ENCODE measurements at places on chromosomes 13 and 19.

GRCh38 chr19:5931251-5931650 is 17.2 kb downstream of the CAPS start:
- no peaks in the 10 kb centered on the region for H3K4me1 ChIP-seq
- H3K4me3 ChIP-seq: no peak overlapping the region
- no peaks in the 10 kb centered on the region for H3K27me3 ChIP-seq
- no peaks in the 10 kb centered on the region for H3K36me3 ChIP-seq
- DNase-seq: no peak
- no peak overlapping the region for H3K27ac ChIP-seq

GRCh38 chr13:104625201-104625600 is 1559.0 kb upstream of the SLC10A2 start:
- no peak overlapping the region for H3K27ac ChIP-seq
- DNase-seq: no peak
- no peaks in the 10 kb centered on the region for H3K27me3 ChIP-seq
- no peaks in the 10 kb centered on the region for H3K36me3 ChIP-seq
- no peaks in the 10 kb centered on the region for H3K4me1 ChIP-seq
- no peak overlapping the region for H3K4me3 ChIP-seq

GRCh38 chr19:35692010-35692409 is 12.3 kb upstream of the ZBTB32 start:
- DNase-seq: no peak
- H3K4me1 ChIP-seq: no peaks in the 10 kb centered on the region
- no peak overlapping the region for H3K27ac ChIP-seq
- no peaks in the 10 kb centered on the region for H3K27me3 ChIP-seq
- no peaks in the 10 kb centered on the region for H3K36me3 ChIP-seq

DNA sequence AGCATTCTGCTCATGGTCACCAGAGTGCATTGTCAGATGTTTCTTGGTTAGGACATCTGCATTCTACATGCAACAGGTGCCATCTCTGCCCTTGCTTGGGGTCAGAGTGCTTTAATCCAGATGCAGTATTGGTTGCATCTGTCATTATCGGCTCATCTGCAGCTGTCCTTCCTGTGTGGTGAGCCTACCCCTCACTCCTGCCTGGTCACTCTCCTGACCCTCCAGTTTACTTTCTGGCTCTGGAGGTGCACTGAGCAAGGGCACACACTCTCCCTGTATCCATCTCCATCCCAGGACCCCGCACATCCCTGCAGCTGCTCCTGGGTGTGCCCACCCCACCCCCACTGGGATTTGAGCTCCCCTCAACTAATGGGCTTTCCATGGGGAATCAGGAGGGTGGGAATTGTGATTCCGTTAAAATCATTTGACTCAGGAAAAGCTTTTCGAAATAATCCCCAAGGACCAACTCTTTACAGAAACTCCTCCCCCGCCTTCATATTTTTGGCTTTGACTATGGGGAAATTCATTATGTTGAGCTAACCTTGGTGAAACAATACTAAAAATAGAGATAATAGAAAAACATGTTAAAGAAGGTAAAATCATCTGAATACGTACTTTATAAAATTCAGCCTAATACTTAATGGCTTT is 70.2 kb downstream of the COL4A2 start:
- no peak overlapping the region for H3K4me3 ChIP-seq
- H3K27ac ChIP-seq: no peak overlapping the region
- H3K27me3 ChIP-seq: no peaks in the 10 kb centered on the region
- no peak for DNase-seq
- no peaks in the 10 kb centered on the region for H3K4me1 ChIP-seq

- no peak overlapping the region for H3K27ac ChIP-seq
- no peaks in the 10 kb centered on the region for H3K36me3 ChIP-seq
- H3K4me3 ChIP-seq: no peak overlapping the region
- DNase-seq: no peak
- no peaks in the 10 kb centered on the region for H3K4me1 ChIP-seq
- no peaks in the 10 kb centered on the region for H3K27me3 ChIP-seq
These were observed 1486.8 kb downstream of the EFNB2 start for GRCh38 chr13:105048677-105049076.

GRCh38 chr13:98691360-98691759 is 61.1 kb downstream of the SLC15A1 start:
- H3K4me3 ChIP-seq: no peak overlapping the region
- H3K27ac ChIP-seq: no peak overlapping the region
- no peaks in the 10 kb centered on the region for H3K36me3 ChIP-seq
- no peaks in the 10 kb centered on the region for H3K27me3 ChIP-seq
- no peaks in the 10 kb centered on the region for H3K4me1 ChIP-seq

- no peaks in the 10 kb centered on the region for H3K36me3 ChIP-seq
- H3K27me3 ChIP-seq: no peaks in the 10 kb centered on the region
- no peak for DNase-seq
These were observed 381.4 kb downstream of the SLITRK6 start for GRCh38 chr13:85417807-85418206.

DNA sequence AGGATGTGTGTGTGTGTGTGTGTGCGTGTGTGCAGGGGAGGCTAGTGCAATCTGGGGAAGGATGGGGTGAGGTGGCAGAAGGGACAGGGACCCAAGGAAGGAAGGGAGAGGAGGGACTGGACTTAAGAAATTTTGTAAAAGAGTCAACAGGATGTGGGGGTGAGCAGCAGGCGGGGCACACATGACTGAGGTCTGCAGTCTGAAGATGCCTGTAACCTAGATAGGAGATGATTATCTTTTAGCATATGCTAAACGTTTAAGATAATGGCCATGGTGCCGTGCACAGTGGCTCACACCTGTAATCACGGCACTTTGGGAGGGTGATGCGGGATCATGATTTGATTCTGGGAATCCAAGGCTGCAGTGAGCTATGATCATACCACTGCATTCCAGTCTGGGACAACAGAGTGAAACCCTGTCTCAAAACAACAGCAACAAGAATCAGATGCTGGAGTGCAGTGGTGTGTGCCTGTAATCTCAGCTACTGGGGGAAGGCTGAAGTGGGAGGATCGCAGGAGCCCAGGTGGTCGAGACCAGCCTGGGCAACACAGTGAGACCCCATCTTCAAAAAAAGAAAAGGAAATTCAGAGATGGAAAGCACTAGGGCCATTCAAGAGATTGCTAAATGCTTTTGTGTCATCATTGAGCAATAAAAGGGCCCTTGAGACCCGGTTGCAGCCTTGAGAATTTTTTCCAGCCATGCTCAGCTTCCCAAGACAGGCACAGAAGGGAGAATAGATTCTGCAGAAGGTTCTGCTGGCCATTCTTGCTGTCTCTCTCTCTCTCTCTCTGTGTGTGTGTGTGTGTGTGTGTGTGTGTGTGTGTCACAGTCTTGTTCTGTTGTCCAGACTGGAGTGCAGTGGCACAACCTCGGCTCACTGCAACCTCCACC is 3.8 kb upstream of the ZNF414 start:
- H3K27ac ChIP-seq: no peak overlapping the region
- no peaks in the 10 kb centered on the region for H3K36me3 ChIP-seq
- H3K4me3 ChIP-seq: no peak overlapping the region
- no peaks in the 10 kb centered on the region for H3K27me3 ChIP-seq

DNA sequence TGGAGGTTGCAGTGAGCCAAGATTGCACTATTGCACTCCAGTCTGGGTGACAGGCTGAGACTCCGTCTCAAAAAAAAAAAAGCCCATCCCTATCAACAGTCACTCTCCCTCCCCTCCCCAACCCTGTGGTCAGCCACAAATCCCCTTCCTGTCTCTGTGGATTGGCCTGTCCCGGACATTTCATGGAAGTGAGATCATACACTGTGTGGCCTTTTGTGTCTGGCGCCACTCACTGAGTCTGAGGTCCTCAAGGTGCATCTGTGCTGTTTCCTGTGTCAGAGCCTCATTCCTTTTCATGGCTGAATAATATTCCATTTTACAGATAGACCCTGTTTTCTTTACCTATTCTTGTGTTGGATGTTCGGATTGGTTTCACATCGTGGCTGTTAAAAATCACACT is 149.5 kb downstream of the PTPRS start:
- no peaks in the 10 kb centered on the region for H3K4me1 ChIP-seq
- H3K27me3 ChIP-seq: no peaks in the 10 kb centered on the region
- no peak overlapping the region for H3K27ac ChIP-seq
- H3K36me3 ChIP-seq: no peaks in the 10 kb centered on the region

DNA sequence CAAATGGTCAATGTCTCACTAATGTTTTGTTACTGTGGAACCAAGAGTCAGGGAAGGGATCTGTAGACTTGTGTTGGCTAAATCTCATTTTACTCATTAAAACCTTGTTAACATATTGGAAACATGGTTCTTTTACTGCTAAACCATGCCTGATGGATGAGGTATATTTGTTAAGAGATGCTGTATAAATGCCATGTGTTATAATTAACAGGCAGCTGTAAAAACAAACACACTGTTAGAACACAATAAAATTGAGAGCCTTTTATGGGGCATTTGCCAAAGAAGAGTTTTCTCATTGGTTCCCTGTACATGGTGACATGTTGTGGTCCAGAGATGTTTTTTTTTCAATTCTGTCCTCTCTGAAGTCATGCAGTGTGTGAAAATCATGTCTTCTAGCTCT is 121.9 kb downstream of the ESD start:
- no peak for DNase-seq
- H3K4me1 ChIP-seq: no peaks in the 10 kb centered on the region
- H3K27me3 ChIP-seq: no peaks in the 10 kb centered on the region
- no peak overlapping the region for H3K4me3 ChIP-seq
- H3K27ac ChIP-seq: no peak overlapping the region
- no peaks in the 10 kb centered on the region for H3K36me3 ChIP-seq

DNA sequence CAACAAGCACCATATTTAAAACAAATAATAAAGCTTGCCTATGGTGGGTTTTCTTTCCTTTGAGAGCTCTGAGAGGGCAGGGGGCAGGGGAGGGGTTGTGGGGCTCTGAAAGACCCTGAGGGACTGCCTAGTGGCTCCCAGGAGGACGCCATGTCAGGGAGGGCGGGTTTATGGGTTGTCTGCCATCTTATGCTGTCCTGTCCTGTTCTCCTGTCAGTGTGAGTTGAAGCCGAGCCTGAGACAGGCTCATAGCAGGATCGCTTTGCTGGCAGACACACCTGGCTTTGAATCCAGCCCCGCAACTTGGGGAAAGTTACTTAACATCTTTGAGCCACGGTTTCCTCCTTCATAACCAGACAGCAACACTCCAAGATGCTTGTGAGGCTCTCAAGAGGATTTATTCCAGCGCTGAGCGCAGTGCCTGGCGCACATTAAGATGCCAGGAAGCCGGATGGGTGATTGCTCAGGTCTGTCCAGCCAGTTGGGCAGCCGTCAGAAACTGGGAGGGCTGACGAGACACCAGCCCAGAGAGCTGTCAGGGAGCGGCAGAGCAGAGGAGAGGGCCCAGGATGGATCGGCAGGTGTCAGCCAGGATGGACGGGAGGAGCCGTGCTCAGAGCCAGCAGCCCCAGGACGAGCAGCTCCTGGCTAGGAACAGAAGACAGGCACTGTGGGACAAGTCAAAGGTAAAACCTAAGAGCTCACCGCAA is 36.8 kb upstream of the C1QTNF9 start:
- H3K27me3 ChIP-seq: no peaks in the 10 kb centered on the region
- DNase-seq: no peak
- H3K4me1 ChIP-seq: no peaks in the 10 kb centered on the region
- no peak overlapping the region for H3K4me3 ChIP-seq
- H3K36me3 ChIP-seq: no peaks in the 10 kb centered on the region
- H3K27ac ChIP-seq: no peak overlapping the region

DNA sequence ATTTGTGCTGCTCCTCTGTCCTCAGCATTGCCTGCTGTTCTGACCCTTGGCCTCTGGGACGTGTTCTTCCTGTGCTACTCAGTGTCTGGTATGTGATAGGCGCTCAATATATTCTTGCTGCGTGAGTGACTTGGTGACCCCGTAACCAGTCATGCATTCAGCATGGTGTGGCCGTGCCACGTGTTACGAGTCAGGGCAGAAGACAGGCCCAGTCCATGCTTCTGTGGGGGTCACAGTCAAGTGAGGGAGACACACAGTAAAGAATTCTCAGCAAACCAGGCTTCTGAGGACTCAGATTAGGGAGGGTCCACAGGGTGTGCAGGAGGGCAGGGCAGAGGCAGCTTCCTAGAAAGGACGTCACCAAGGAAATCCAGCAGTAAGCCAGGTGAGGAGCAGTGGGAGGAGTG is 7.9 kb downstream of the PPP1R37 start:
- H3K4me3 ChIP-seq: no peak overlapping the region
- H3K4me1 ChIP-seq: peaks cover 41% of the 10 kb centered on the region
- H3K36me3 ChIP-seq: no peaks in the 10 kb centered on the region

- H3K4me3 ChIP-seq: no peak overlapping the region
- no peaks in the 10 kb centered on the region for H3K27me3 ChIP-seq
- H3K36me3 ChIP-seq: no peaks in the 10 kb centered on the region
These were observed 33.0 kb downstream of the CRYL1 start for GRCh38 chr13:20492641-20493040.
